ENCODE measurements at places on chromosomes 2 and 18.

- no peak for DNase-seq
Measured at GRCh38 chr2:20568501-20569463, 82.1 kb downstream of the HS1BP3 start.

DNA sequence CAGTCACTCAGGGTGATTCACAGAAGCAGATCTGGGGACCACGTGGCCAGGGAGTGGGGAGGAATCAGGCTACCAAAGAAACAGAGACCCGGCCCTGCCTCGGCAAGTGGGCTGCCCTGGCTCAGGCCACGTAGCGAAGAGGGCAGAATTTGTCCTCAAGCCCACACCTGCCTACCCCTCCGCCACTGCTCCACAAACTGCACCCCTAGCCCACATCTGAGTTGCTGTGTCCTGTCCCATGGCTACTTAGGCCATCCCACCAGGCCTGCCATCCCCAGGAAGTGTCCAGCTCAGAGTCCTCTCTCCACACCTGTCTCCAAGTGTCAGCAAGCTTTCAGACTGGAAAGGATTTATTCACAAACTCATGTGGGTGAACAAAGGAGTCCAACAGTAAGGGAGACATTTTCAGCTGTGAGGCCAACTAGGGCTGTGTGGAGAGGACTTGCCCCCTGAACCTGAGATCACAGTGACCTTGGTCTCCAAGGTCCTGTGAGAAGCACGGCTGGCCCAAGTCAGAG is 31.7 kb upstream of the ASPRV1 start:
- DNase-seq, result no peak

GRCh38 chr2:58182527-58182926 is 58.6 kb downstream of the FANCL start:
- DNase-seq, result no peak

GRCh38 chr2:119888680-119889079 is 124.2 kb upstream of the EPB41L5 start:
- DNase-seq, result no peak

DNA sequence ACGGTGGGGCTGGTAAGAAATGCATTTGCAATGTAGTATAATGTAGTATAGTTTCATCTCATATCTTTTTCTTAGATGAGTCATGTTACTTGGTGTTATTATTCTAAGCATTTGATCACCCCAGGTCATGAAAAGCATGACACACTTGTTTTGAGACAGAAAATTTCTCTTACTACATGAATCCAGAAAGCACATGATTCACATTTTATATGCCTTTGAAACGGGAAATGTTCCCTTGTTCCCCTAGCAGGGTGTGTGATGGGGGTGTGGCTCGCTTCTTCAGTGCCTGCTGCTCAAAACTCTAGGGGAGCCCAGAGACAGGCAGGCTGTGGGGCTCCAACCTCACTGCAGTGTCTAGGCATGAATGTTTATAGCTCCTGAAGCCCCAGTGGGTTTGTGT is 116.0 kb upstream of the RAB27B start:
- no peak for DNase-seq

GRCh38 chr2:25996844-25997243 is 14.5 kb upstream of the KIF3C start:
- DNase-seq, result no peak

All from GM12878 (cell line).